ENCODE measurements at places on chromosomes 16 and 17. TPM values are rescaled to one million over a fixed set of nuclear protein-coding genes. Genes with fewer than 3 reads are reported as not detected.

Gene KCNH6
- not detected for total RNA-seq

Gene IKZF3
- 0.22 TPM for total RNA-seq

Gene NUDT21
- 56.2 TPM for total RNA-seq

Gene SDK2
- 1.0 TPM for total RNA-seq

Gene KRTAP2-1
- total RNA-seq = not detected

Gene DNAH17
- not detected for total RNA-seq

Gene NECAB2
- 0.46 TPM for total RNA-seq

Gene POLDIP2
- 158 TPM for total RNA-seq

Gene OR1G1
- not detected for total RNA-seq

Data from Right ventricle myocardium superior (tissue), 1 donor.